ENCODE measurements at places on chromosomes 5 and 9.
A peak's percentile ranks its signal among the peaks of the same experiment; 100 is the strongest.

DNA sequence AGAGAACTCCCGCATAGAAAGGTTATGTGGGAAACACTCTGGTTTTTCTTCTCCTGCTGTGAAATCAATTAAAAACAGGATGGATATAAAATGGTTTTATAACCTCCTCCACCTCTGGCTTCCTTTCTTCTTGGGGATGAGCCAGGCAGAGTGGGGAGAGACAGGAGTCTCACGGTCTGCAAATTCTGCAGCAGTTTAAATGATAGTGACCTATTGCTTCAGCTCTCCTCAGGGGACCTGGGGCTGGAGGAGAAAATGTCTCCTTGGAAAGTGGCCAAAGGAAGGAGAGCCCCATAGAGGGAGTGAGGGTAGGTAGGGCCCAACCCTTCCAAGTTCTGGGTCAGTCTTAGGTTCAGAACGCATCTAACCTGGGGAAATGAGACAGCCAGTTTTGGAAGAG lies 118.8 kb downstream of the MTX3 start:
- no peak for DNase-seq

GRCh38 chr9:124939944-124940343 lies 939 bp downstream of the GOLGA1 start:
- no peak for DNase-seq

- DNase-seq: peak; percentile 44
These were observed 44.0 kb upstream of the NCS1 start for GRCh38 chr9:130128251-130128650.

GRCh38 chr9:79357616-79358015 lies 214.1 kb upstream of the TLE4 start:
- DNase-seq: no peak

DNA sequence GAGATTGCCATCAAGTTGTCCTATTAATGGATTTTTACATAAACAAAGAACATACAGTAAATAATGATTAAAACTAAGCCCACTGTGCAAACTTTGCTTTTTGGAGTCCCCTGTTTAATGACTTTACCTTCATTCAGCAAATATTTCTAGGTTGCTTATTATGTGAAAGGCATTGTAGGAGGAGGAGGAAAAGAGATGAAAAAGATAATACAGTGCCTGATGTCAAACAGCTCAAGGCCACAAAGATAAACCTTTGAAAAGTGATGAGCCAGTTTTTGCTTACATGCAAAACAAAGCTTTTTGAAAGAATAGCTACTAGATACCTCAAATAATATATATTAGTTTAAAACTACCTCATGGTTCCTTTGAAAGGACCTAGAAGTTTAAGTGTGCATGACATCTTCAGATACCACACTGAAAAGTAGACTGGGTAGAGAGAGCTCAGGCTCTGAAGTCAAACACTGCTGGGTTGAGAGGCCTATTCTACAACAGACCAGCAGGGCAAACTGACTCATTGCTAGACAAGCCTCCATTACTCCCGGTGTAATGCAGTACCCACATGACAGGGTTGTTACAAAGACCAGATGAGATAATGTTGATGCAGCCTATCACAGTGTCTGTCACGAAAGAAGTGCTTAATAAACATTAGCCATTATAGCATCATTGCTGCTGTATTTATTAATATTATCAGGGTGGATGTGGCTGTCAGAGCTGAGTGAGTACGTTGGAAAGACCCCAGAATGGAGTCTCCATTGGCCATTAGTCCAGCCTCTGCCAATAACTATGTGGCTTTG lies 11.8 kb downstream of the DEPDC1B start:
- no peak for DNase-seq

GRCh38 chr9:5949103-5949699 lies 58.5 kb downstream of the MLANA start:
- DNase-seq: no peak

- no peak for DNase-seq
These were observed 788 bp downstream of the ZNF346 start for GRCh38 chr5:177023303-177023664.
